T-helper 1 cell (primary cell): ENCODE measurements at places on chromosomes 1 and 21.

DNA sequence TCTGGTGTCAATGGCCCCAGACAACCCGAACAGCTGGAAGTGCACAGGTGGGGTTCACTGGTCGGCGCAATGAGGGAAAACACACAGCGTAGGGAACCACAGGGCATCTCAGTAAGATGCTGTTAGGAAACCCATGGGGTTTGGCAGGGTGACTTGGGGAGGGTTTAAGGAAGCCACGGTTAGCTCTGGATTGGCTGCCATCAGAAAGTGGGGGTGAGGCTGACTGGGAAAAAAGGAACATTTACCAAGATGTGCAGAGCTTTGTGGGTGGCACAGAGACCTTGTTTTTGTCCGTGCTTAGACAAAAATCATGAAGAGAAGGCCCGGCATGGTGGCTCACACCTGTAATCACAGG is 11.0 kb downstream of the ALDH4A1 start:
- DNase-seq = no peak

DNA sequence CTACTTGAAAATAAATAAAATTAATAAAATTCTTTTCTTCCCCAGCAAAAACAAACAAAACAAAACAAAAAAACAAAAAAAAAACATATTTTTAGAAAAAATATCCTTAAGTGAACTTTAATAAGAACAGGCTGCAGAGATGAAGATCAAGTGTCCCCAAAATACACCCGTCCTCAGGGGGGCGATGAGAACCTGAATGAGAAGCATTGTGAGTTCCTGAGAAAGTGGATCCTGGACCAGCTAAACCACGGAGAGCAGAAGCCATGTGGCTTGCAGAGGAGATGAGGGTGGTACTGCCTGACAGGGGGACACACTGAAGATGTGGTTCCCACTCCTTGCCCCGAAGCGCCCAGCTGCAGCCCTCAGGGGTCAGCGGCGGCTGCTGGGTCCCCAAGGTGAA is 89.3 kb downstream of the ITPKB start:
- DNase-seq = no peak

- no peak for DNase-seq
These were observed 7.9 kb upstream of the DISC1 start for GRCh38 chr1:231618609-231619256.

DNA sequence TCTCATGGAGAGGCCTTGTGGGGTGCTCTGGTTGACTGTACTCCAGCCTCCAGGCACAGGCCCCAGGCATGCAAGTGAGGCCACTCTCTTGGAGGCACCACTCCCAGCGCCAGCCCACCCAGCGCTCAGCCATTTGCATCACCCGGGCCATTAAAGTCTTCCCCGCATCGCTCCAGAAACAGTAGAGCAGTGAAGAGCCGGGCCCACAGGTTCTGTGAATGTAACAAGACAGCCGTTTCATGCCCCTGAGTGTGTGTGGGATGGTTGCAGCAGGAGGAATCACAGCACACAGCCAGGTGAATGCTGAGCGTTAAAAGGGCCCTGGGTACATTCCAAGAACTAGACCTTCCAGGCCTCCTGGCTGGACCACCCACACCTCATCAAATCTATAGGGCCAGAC is 19.0 kb upstream of the CD2 start:
- no peak for DNase-seq

- DNase-seq = no peak
These were observed 2.1 kb downstream of the MEGF6 start for GRCh38 chr1:3609016-3609768.

- no peak for DNase-seq
These were observed 49.8 kb upstream of the KCNE1 start for GRCh38 chr21:34561806-34562205.

DNA sequence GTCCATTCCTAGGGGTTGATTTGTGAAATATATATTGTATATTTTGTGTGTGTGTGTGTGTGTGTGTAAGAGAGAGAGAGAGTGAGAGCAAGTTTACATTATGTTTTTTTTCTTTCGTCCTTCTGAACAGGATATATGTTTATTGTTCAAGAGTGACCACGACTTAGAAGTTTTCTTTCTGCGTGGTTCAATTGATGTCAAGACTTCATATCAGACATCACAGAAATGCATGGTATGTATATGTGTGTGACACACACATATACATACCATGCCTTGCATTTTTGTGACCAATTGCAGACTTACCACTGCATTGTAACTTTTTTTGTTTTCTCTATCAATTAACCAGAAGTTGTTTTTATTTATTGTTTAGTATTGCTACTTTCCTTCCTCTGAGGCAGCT is 2.5 kb downstream of the RASAL2 start:
- DNase-seq = no peak

- DNase-seq = no peak
These were observed 679.4 kb upstream of the ADGRL2 start for GRCh38 chr1:81121306-81121705.

GRCh38 chr1:145828367-145829026 is 4.5 kb downstream of the POLR3C start:
- DNase-seq = no peak

- no peak for DNase-seq
These were observed 122.3 kb downstream of the PGBD5 start for GRCh38 chr1:230303822-230304221.

DNA sequence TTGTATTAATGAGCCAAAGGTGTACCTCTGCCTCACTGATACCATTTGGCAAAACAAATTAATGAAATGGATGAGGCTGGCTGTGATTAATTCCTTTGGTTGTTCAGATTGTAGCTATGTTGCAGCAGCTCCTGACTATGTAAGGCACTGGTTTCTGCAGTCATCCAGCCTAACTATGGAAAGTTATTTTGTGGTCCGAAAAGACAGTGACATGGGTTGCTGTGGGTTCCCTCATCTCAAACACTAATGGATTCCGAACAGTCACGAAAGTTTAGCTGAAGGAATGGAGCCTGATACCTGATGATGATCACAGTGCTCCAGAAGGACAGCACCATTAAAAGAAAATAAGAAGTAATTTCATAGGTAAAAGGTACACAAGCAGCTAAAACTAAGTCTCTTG is 42.6 kb downstream of the WASF2 start:
- DNase-seq = no peak

GRCh38 chr1:7680955-7681268 is 90.2 kb upstream of the VAMP3 start:
- DNase-seq = no peak
